Activated effector memory CD4-positive, alpha-beta T cell treated with anti-CD3 and anti-CD28 coated beads, Interleukin-2, amount 50 U/mL, for 16 hours (primary cell): ENCODE measurements at places on chromosomes 11 and 22.

- DNase-seq: peak; percentile 66
These were observed 17.9 kb downstream of the MYEOV start for GRCh38 chr11:69311767-69312385.

- peak; percentile 9 for DNase-seq
These were observed 84.2 kb upstream of the WNT7B start for GRCh38 chr22:46061124-46061500.

DNA sequence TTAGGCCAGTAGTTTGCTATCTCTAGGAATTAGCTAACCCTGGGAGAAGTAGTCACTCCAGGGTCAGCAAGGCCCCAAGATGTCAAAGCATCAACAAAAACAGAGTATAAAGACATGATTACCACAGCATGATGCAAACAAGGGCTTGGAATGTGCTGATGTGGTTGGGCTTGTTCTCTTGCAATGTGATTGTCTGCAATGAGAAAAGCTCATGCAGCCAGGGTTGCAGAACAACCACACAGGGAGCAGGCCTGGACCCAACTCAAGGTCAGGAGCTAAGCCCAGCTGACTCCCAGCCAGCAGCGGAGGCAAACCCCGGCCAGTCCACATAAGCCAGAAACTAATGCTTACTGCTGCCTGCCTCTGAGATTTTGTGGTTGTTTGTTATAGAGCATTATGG is 132.4 kb upstream of the ZC3H12C start:
- DNase-seq: no peak

DNA sequence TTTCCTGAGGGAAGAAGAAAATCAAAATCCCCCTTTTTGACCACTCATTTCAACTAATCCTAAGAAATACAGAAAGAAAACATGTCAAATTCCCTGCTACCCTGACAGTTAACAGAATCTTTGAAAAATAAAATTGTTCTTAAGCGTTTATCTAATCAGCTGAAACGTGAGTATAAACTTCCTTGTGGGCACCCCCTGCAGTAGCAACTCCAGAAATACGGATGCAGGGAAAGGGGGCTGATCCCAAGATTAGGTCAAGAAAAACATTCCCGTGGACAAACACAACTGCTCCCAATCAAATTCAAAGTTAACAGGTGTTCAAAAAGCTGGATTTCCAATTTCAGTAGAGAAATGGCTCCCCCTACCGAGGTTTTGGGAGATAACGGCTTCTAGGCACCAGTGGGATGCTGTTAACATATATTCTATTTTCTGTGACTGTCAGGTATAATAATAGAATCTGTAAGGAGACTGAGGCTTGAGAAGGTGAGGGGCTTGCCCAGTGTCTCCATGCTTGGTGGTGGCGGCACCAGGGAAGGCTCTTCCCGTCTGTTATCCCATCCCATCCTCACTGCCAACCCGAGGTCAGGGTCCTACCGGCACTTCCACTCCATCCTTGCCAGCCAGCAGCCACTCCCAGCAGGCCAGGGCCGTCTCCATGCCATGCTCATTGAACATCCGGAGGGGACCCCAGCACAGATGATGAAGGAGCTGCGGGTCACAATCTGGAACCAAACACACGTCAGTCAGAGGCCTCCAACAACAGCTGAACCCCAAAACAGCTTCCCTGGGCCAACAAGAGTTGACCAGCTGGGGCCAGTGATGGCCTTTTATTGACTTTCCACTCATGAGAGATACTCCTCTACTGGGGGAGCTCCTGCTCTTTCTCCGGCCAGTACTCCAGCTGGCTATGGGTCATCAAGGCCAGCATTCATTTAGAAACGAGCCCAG is 32.0 kb upstream of the SERPIND1 start:
- peak; percentile 67 for DNase-seq

DNA sequence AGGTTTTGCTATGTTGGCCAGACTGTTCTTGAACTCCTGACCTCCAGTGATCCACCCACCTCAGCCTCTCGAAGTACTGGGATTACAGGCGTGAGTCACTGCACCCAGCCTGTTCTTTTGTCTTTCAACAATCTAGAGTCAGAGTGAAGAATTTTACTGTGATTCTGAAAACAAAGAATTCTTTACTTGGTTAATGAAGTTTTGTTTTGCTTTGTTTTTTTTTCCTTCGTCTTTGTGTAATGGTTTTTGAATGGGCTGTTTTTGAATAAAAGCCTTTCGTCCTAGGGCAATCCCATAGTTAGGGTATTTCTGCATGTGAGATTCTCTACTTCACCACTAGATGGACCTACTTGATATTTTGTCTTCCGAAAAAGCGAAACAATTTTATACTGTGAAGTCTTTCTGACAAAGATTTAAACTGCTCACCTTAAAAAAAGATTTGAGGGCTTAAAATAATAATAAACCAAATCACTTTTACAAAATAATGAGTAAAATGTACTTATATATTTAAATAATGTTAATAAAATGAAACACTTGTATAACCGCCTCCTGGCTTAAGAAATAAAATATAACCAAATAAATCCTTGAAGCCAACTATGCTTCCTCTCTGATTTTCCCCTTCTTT is 43.4 kb upstream of the SC5D start:
- DNase-seq: no peak

DNA sequence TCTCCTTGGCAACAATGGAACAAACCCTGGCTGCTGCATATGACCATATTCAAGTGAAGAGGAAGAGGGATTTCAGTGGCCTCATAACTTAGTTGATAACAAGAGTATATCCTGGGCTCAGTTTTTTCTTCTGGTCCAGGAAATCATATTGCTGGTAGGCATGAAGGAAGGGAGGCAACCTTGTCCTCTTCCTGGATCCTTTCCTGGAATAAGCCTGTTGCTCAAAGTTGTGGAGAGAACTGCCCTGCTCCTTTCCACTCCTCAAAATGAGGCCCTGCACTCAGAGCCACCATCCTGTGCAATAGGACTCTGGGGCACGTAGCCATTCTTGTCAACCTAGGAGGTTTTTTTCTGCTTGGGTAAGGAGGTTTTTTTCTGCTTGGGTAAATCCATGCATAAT is 128.7 kb upstream of the PITPNB start:
- DNase-seq: no peak

GRCh38 chr11:17635551-17635938 is 83.8 kb upstream of the MYOD1 start:
- DNase-seq: no peak

DNA sequence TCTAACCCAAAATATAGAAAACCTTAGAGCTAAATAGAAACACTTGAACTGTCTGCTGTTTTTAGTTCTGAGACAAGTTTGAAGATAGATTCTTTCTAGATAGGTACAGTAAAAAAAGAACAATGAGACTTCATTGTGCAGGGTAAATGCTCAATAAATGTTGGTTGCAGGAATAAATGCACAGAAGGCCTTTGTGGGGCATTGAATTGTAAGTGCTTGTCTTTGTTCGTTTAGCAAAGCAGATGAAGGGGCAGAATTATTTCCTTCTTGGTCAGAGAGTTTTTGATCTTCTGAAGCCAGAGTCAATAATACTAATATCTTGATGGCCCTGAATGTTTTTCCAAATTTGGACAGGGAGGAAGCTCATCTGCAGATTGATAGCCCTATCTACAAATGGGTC is 340.4 kb downstream of the OPCML start:
- DNase-seq: no peak

DNA sequence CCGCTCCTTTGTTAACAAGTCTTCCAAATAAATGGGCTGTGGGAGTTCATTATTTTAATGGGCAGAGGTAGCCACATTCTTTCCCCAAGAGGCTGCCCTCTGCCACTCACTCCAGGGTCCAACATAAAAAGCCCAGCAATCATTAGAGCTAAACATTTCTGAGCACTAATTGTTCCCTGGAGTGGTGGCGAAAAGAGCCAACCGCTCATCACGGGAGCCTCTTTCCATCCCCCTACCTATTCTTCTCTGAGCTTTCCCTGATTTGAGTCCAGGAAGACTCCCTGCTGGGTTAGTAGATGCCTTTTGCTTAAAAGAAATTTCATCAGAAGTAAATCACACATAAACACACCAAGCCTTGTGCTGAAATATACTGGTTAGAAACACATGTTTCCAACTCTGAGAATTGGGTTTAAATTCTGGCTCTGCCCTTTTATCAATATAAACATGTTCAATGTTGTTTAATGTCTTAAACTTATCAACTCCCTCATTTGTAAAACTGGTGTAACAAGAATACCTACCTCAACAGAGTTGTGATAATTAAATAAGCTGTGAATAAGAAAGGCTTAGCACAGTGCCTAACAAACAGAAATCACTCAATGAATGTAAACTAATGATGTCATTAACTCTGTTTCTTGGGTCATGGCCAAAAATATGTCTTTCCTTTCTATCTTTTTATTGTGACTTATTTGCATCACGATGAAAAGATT is at the start of gene OR5A2:
Gene OR5A2 (minus strand): TSS at position 53 of the 707 bp plus-strand sequence. CDS start 3,460 bp downstream, outside the sequence.
- no peak for DNase-seq

DNA sequence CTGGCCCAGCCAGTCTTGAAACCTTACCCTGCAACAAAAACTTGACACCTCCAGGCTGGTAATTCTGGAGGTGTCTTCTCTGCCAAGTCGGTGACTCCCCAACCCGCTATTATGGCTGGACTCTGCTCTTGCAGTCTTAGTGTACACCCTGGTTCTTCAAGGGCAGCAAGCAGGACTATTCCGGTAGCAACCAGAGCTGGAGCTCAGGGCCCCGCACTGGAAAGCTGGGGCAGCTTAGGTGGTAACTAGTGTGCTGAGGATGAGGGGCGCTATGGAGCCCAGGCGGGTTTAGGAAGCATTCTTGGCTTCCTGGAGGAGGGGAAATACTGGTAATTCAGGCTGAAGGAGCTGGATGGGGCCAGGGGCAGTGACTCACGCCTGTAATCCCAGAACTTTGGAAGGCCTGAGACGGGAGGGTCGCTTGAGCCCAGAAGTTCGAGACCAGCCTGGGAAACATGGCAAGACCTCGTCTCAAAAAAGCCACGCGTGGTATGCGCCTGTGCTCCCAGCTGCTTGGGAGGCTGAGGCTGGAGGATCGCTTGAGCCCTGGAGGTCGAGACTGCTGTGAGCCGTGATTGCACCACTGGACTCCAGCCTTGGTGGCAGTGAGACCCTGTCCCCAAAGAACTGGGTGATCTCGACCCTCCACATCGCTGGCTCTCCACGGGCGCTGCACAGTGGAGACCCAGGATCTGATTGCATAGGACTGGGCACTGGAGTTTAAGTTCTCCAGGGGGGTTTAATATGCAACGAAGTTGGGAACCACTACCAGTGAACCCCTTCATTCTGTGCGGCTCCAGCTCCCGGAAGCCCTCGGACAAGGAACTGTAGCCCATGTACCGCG is 10.6 kb upstream of the AIFM3 start:
- DNase-seq: no peak

GRCh38 chr11:35623621-35624168 is 5.4 kb downstream of the FJX1 start:
- no peak for DNase-seq

- DNase-seq: no peak
These were observed 2.4 kb downstream of the FADS1 start for GRCh38 chr11:61814247-61814957.

- no peak for DNase-seq
These were observed 64.1 kb upstream of the WNT11 start for GRCh38 chr11:76270389-76270788.

- DNase-seq: no peak
These were observed 107.2 kb downstream of the SCN3B start for GRCh38 chr11:123547180-123547579.

- no peak for DNase-seq
These were observed 57.5 kb upstream of the LYVE1 start for GRCh38 chr11:10625982-10626311.

DNA sequence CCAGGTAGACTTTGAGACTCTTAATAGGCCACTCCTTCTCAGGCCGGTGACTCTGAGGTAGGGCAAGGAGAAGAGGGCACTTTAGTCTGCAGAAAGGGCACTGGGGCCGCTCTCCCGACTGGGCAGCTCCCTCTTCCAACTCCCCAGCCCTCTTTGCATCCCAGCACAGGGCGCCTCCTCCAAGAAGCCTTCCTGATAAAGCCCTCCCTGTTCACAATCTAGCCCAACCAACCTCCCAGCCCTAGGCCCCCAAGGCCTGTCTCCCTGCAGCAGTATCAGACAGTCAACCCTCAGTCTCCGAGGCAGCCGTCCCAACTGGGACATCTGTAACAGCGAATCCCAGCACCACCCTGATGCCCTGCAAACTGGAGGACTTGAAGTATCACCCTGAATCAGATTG is 14.3 kb upstream of the PDE2A start:
- DNase-seq: no peak

DNA sequence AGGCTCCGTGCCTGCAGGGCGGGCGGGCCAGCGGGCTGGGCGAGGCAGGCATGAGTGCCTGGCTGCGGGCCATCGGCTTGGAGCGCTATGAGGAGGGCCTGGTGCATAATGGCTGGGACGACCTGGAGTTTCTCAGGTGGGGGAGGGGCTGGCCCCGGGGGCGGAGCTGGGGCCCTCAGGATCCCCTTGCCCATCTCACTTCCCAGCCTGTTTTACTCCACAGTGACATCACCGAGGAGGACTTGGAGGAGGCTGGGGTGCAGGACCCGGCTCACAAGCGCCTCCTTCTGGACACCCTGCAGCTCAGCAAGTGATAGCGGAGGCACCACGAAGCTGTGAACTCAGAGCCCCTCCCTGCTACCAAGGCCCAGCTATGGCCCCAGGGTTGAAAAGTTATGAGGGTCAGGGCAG is 5.9 kb downstream of the PHOX2A start:
- peak; percentile 78 for DNase-seq

GRCh38 chr11:35190804-35191348 is 51.9 kb downstream of the CD44 start:
- no peak for DNase-seq

GRCh38 chr11:130613396-130613795 is 165.0 kb downstream of the ADAMTS15 start:
- DNase-seq: no peak

- DNase-seq: no peak
These were observed 113.1 kb upstream of the ARHGAP42 start for GRCh38 chr11:100573911-100574513.

DNA sequence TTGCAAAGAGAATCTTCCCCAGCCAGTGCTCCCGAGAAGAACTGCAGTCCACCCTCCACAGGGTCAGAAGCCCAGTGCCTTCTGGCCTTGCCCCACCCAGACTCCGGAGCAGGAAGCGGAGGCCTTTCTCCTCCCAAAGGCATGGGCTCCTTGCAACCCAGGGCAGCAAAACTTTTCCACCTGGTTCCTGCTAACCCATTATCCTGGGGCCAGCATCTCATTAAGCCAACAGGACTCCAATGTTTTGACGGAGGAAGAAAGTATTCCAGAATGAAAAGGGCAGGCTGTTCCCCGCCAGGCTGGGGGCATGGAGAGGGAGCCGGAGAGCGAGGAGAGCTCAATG is 88.1 kb downstream of the RTL6 start:
- DNase-seq: peak; percentile 19
